ENCODE measurements at places on chromosomes 1 and 21. TPM values are rescaled to one million over a fixed set of nuclear protein-coding genes. Genes with fewer than 3 reads are reported as not detected.

DNA sequence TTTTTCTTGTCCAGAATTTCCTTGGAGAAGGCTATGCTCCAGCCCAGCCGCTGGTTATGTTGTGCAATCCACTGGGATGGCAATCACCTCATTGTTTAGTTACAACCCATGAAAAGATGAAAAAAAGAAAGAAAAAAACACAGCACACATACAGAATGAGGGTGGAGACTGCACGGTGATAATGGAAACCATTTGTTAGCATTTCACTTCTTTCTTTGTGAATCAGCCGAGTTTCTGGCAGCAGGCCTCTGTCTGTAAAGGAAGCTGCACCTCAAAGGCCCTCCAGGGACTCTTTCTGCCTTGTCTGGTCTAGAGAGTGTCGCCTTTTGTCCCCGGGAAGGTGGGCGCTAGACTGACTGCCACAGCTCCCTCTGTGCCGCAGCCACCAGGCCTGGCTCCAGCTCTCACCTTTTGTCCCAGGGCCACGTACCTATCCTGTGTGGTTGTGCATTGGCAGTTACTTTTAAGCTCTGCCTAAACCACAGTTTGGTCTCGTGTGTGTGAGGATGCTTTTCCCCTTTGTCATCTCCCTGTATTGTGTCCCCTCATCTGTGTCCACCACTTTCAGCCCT, 35.6 kb downstream of the NGF start:
- DNase-seq: no peak

DNA sequence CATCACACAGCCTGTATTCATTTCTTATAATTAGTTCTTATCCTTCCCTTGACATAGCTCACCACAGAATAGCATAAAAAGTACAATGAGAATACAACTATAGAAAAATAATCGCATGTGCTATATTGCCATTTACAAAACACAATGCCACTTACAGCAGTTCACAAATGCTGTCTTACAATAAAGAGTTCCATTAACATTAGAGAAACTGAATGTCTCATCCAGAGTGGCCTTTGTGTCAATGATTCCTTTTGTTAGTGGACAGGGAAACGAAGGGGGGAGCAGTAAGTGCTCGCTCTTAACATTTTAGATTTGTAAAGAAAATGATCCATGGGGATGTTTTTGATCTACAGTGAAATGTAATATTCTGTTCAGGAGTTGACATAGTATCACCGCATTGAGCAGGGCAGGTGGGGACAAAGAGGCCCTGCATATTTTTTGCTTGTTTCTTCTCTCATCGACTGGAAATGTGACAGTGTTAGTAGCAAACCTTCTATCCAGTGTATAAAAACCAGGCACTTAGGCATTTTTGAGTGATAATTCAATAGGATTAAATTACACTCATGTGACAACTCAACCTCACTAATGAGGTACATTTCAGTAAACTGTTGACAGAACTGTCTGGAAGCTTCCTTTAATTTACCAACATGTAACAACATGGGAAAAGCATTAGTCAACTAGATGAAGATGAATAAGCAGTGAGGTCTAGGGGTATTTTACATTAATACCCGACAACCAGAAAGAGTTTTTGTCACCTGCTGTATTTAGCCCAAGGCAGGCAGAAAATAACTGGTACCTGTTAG, 35.6 kb upstream of the RRP15 start:
- no peak for DNase-seq

DNA sequence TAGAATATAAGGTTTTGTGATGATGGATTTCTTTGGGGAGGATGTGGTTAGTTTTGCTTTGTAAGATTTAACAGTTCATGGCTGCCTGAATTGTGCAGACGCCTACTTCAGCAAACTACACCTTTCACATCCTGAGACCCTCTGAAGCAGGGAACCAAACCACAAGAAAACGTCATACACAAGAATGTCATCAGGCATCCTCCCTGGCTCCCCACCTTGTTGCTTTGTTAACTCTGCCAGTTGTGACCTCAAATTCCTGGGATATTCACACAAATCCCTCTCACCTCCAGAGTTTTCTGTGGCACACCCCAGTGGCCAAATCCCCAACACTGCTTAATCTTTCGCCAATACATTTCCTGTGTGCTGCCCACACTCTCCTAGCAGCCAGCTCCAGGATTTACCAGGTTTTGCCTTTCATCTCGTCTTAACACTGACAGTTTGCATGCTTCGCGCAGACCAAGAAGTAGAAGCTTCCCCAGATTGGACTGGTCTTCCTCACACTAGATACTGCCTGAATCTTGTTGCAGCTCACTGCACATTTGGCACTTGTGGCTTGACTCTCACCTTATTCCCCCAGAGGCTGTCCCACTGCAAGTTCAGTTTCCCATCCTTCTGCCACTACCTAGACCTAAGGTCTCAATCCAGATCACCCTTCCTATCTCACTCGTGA, 51.1 kb upstream of the CTTNBP2NL start:
- DNase-seq: no peak

DNA sequence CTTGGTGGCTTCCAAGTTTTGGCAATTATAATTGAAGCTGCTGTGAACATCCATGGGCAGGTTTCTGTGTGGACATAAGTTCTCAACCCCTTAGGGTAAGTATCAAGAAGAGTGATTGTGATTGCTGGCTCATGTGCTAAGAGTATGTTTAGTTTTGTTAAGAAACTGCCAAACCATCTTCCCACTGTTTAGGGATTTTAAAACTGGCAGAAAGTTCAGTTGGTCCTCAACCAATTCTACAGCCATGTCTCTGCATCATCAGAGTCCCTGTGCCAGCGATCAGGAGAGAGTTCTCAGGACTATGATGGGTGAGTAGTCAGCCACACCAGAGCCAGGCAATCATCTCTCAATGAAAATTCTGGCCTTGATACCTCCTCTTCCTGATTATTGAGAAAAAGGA, 193.8 kb downstream of the ZC3H11B start:
- no peak for DNase-seq

GRCh38 chr1:3519301-3519885, 64.9 kb downstream of the ARHGEF16 start:
- no peak for DNase-seq

Gene MPZ
- total RNA-seq: 1.3 TPM

Gene DCDC2B
- not detected for total RNA-seq

Gene NPPB
- total RNA-seq: 2.5 TPM

Gene KPRP
- not detected for total RNA-seq

All from mesothelial cell of epicardium (in vitro differentiated cells).